ENCODE measurements at places on chromosomes 7 and 10.

- DNase-seq = no peak
Observed at GRCh38 chr7:17463511-17464085, 165.1 kb downstream of the AHR start.

GRCh38 chr7:3691478-3692158 is 390.6 kb downstream of the SDK1 start:
- DNase-seq = no peak

DNA sequence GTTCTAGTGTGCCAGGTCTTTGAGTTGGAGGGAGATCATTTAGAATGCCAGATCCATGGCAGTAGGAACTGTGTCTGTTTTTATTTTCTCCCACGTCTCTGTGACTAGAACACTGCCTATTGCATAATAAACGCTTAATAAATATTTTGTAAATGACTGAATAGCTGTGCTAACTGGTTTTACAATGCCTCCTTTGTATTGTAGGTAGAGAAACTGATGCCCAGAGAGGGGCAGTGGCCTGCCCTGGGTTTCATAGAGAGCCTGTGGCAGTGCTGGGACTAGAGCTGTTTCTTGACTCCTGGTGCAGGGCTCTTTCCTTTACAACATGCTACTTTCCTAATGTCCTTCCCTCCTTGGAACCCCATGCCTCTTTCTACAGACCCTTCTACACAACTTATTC is 2.5 kb downstream of the TAS2R5 start:
- no peak for DNase-seq

DNA sequence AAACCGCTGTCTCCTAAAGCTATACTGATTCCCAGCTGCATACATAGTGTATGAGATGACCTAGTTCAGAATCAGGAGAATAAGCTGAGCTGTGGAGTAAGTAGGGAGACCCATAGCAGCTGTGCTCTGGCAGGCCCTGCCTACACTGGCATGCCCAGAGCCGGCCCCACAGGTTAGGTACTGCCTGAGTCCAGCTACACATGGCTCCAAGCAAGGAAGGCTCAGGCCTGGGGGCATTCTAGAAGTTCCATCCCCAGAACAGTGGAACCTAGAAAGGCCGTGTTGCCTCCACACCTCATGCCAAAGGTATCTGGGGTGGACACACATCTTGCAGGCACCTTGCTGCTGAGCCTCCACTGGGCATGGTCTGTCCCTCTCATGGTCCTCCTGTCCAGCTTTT is 195.7 kb upstream of the CDCA7L start:
- DNase-seq = no peak

DNA sequence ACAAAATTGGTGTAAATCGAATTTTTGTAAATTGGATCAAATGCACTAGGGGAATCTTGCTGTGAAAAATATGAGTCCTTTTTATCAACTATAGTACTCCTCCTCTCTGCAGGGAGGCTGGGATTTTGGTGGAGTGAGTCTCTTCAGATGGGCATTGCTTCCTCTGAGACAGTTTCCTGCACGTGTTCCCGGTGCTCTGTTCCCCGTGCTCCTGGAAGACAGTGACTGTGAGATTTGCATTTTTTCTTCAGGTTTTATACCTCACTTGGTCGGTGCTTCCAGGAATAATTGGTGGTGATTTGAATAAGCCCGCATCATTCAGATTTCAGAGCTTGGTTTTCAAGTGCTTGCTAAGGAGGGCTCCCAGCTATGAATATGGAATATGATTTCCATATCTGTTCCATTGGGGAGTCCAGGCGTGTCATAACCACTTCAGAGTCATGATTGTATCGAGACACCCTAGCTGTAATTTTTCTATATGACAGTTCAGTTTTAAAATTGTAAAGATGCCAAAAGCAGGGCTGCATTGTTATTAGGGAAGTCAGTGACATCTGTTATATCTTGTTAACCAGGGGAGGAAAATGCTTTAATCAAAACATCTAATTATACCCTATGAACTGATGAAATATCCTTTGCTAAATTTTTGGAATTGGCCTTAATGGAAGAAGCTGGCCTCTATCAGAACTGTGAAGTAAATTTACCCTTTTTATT is 12.3 kb downstream of the AUTS2 start:
- DNase-seq = no peak

DNA sequence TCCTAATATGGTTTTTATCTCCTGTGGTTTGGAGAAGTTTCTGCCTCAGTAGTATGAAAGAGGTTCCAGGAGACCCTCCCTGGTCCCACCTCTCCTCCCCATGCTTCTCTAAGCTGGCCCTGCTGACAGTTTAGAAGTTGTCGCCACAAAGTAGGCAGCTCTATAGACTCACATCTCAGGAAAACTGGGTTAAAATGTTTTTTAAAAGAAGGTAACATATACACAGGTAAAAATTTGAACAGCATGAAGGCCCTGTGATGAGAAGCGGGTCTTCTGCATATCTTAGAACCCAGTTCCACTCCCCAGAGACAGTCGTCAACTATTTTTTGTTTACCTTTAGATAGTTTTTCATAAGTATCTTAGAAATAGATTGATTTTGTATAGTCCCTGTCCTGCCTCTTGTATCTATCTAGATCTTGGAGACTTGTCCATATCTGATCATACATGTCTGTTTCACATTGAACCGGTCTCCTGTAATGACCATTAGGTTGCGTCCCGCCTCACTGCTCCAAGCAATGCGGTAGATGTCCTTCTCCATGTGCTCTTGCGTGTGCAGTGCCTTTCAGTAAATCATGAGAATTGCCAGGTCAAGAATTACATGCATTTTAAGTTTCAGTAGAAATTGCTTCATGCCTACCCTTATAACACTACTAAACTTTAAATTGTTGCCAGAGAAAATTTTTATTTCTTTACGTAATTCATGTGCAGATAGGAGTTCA is 2.2 kb downstream of the DUSP5 start:
- no peak for DNase-seq

DNA sequence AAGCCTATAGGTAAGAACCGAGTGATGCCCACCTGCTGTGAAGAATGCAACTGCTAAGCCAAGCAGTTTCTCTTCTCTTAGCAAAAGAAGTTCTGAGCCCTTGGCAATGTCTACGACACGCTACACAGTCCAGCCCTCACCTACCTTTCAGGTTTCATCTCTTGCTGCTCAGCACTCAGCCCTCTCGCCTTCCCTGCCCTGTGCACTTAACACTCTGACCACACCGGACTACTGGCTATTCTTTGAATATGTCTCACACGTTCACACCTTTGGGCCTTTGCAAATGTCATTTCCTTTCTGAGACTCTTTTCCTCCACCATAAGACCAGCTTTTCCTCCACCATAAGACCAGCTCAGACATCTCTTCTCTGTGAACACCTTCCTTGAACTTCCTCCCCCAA is 67.0 kb upstream of the ITGB1 start:
- DNase-seq = no peak

DNA sequence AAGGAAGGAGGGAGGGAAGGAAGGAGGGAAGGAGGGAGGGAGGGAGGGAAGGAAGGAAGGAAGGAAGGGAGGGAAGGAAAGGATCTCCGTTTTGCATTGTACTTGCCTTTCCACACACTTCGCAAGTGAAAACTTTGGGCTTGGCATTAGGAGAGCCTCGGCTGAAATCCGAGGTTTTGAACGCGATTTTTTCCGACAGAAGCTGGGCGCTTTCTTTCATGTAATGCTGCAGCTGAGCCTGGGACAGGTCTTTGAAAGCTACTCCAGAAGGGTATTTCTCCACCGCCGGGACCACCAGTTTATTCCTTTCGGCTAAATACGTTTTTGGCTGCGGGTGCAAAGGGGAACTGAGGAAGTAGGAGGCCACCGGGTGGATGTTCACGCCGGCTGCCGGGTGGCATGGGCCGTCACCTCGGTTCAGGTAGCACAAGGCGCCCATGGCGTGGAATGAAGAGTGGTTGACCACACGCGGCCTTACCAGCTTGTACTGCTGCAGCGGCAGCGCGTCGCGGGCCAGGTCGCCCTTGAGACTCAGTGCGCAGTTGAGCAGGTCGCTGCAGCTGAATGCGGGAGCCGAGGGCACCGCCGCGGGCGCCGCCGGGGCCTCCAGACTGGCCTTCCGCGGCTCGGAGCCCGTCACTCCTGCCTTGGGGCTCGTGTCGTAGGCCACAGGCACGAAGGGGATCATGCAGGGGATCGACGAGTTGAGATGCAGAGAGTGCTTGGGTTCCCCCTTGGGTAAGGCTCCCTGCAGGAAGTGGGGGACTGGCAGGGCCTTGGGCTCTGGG is 825 bp downstream of the FEZF1 start:
- DNase-seq = no peak

GRCh38 chr10:118595064-118595420 is 406 bp downstream of the PRLHR start:
- DNase-seq = no peak

- no peak for DNase-seq
Observed at GRCh38 chr10:34351161-34351560, 463.9 kb downstream of the PARD3 start.

- peak; percentile 57 for DNase-seq
Observed at GRCh38 chr10:58642283-58642682, 129.6 kb downstream of the BICC1 start.

- peak; percentile 17 for DNase-seq
Observed at GRCh38 chr10:93186653-93187052, 113.0 kb downstream of the CYP26A1 start.

GRCh38 chr10:24930427-24930826 is 22.0 kb downstream of the PRTFDC1 start:
- DNase-seq = no peak

DNA sequence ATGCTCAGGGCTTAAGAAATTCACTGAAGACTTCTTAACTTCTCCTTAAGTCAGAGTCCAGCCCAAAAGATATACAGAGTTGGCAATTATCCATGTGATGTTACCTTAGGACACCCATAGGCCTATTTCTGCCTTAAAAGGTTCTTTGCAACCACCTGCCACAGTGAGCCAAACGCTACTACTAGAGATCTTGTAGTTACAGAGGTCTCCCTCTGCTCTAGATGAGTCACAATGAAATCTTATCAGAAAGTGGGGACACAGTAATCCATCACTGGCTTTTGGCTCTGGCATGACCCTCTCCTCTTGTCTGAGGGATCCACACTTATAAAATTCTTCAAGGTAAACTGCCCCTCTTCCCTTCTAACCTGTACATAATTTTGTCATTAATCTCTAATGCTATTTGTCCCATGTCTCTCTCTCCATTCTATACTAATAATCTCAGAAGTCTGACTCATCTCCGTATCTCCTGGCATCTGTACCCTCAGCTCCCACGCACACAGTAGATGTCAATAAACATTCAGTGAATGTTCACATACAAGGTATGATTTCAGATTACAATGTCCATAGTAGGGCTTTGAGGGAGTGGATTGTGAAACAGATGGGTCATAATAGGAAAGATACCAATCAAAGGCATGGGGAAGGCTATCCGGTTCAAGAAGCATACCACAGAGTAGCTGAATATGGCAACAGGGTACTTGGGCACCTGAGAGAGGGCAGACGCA is 112.1 kb downstream of the SGMS1 start:
- no peak for DNase-seq

DNA sequence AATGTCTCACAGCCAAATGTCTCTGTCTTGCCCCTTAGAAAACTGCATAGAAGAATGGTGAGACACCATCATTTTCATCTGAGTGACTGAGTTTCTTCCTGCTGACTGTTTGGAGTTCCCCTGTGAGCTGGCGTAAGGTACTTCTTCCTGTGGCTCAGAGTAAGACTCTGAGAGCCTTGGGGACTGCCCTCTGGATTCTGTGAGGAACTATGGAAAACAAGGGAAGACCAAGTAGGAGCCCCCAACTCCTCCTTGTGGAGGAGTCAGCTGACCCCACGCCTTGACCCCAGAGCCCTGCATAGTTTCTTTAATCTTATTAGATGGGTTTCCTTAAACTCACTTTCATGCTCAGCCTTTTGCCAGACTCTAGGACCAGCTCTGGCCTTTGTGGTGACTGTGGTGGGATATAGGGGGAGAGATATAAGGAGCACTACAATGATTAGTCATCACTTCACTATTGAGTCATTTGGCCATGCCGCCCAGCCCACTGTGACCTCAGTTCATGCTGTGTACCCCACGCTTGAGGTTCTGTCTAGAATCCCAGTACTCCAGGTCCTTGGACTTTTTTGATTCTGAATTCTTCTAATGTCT is 51.8 kb upstream of the FAM133B start:
- peak; percentile 74 for DNase-seq

- DNase-seq = no peak
Observed at GRCh38 chr7:44727937-44728262, 20.7 kb upstream of the ZMIZ2 start.

- DNase-seq = peak; percentile 79
Observed at GRCh38 chr10:88525371-88526069, 57.6 kb downstream of the RNLS start.

DNA sequence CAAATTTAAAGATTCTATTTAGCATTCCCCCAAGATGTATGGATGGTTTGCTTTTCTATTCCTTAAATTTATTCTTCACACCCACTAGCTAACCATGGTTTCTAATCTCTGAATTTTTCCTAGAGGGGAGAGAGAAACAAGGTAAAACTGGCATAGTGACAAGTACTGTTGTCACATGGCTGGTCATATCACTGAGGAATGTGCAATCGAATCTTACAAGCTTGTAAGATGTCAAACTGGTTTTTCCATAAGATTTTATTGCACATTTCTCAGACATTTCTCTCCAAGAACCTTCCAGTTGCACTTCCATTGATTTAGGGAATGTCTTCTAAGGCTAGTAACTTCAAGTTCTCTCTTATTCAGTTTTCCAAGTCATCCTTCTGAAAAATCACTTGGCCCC is 89.8 kb downstream of the MBL2 start:
- no peak for DNase-seq
